Activated CD4-positive, alpha-beta T cell treated with anti-CD3 and anti-CD28 coated beads, Interleukin-2, Interleukin-4, amounts not matched to agents 100 ng/mL and 50 ng/mL, durations not matched to agents 16 hours and 8 hours (primary cell): ENCODE measurements at places on chromosomes 1 and 21.
A peak's percentile ranks its signal among the peaks of the same experiment; 100 is the strongest.

DNA sequence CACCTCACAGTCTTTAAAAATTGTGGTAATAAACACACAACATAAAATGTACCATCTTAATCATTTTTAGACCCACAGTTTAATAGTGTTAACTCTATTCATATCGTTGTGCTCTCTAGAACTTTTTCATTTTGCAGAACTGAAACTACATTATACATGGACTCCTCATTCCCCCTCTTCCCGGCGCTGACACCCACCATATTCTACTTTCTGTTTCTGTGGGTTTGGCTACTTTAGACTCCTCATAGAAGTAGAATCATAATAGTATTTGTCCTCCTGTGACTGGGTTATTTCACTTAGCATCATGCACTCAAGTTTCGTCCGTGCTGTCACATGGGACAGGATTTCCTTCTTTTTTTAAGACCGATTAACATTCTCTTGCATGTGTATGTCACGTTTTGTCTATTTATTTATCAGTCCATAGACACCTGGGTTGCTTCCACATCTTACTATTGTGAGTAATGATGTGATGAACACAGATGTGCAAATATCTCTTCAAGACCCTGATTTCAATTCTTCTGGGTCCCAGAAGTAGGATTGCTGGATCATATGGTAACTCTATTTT, 62.9 kb upstream of the TMPRSS2 start:
- no peak for DNase-seq

DNA sequence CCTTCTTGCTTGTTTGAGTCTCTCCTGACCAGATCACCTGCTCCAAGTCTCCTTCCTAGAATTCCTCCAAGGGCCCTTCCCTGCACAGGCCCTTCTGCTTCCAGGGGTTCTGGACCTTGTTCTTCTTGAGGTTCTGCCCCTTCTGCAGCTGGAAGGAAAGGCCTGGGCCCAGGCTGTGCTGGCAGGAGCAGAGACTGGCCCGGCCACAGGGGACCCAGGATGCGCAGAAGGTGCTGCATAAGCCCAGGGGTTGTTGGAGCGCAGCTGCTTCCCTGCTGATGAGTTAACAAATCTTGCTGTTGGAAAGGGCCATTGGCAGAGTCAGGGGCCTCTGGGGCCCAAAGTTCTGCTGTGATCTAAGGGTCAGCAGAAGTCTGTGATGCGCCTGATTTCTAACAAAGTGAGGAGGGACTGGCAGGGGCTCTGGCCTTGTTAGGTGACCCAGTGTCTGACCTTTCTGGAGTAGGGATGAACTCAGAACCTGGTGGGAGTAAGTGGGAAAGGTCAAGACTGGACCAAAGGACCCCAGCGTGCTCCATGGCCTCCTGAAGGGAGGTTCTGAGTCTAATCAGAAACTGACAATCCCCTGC, 509.8 kb downstream of the PTPRU start:
- no peak for DNase-seq

DNA sequence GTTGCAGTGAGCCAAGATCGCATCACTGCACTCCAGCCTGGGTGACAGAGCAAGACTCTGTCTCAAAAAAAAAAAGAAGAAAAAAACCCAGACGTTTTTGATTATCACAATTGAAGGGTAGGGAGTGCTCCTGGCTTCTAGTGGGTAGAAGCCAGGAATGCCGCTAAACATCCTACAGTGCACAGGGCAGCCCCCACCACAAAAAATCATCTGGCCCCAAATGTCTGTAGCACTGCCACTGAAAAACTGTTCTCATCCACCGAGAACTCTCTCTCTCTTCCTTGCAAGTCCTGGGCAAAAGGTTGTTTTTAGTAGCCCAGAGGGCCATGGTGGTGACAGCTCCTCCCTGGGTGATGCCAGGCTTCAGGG, 35.6 kb upstream of the GPR157 start:
- no peak for DNase-seq

GRCh38 chr1:193537266-193538002, 351.0 kb upstream of the B3GALT2 start:
- peak; percentile 85 for DNase-seq

DNA sequence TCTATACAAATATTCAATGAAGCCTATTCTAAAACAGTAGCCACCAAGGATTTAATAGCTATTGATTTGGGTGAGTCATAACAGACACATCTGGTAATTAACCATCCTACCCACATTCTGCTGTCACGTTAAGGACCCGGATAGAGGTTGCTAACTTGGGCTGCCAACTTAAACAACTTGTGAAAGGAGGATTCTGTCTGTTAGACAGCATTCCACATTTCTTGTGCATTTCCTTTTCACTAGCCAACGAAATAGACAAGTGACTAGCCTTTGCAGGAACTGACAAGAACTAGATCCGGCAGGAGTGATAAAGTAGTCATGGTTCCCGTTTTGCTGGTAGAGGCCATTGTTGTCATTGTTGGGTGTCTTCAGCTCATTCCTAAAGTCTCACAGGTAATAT, 9.5 kb downstream of the DSCAM start:
- DNase-seq = no peak

GRCh38 chr1:80498673-80499072, 1302.1 kb upstream of the ADGRL2 start:
- DNase-seq = no peak

- DNase-seq = no peak
These were observed 51.4 kb downstream of the MARK1 start for GRCh38 chr1:220579317-220579716.

DNA sequence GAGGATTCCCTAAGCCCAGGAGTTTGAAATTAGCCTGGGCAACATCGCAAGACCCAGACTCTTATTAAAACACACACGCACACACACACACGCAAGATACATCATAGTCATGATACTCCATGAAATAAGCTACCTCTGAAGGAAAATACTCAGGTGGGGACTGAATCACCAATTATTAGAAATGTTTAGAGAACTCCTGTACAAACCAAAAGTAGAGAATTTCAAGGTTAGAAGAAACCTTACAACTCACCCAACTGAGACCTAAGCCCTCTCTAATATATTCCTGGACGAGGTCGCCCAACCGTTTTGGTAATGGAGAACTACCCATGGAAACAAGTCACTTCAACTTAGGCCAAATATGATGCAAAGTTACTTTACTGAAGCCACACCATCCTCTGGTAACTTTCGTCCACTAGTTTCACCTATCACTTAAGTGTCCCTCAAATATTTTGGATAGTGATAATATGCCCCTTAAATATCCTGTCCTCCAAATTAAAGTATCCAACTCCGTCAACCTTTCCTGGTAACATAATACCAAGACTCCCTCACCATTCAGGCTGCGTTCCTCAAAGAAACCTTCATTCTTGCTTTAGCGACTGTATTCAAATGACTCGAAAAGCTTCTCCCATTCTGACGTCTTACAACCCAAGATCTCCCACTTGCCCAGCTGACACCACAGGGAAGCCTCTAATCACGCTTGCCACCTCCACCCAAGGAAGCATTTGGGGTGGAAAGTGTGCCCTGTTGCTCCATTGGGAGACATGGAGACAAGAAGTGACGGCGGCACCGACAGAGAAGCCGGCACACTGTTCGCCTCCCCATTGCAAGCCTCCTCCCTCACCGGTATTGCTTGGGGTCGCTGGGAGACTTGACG, 856 bp downstream of the NRDC start:
- DNase-seq = peak; percentile 19

DNA sequence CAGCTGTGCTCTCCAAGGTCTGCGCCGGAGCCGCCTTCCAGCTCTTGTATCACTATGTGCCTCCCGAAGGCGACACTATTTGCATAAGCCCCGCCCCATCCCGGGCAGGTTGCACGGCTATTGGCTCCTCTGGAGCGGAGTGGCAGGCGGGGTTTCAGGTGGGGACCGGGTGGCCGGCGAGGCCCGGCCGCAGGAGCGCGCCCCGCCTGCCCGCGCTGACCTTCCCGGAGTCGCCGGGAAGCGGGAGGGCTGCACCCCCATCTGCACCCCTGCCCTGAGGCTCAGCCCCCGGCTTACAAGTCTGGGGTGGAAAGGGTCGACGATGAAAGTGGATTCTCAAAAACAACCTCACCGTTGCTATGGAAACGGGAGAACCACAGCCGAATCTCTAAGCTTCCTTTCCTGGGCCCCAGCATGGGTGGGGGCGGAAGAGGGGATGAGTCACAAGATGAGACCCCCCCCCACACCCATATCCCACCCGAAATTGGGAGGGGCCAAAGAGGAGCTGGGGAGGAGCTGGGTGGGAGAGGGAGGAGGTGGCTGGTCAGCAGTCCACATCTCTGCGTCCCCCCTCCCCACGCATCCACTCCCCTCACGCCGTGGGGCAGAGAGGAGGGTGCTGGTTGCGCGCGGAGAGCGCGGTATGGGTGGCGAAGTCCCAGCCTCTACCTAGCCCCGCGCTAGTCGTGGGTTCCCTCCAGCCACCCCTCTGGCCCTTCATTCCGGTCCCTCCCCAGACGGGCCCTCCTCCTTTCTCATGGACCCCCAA, at the start of gene HPCAL4:
TSS of gene HPCAL4 (minus strand) at position 51 of the 769 bp plus-strand sequence. CDS start 6,830 bp downstream, outside the sequence.
- peak; percentile 84 for DNase-seq

- peak; percentile 31 for DNase-seq
These were observed 3.1 kb upstream of the BLACAT1 start for GRCh38 chr1:205458777-205459566.

DNA sequence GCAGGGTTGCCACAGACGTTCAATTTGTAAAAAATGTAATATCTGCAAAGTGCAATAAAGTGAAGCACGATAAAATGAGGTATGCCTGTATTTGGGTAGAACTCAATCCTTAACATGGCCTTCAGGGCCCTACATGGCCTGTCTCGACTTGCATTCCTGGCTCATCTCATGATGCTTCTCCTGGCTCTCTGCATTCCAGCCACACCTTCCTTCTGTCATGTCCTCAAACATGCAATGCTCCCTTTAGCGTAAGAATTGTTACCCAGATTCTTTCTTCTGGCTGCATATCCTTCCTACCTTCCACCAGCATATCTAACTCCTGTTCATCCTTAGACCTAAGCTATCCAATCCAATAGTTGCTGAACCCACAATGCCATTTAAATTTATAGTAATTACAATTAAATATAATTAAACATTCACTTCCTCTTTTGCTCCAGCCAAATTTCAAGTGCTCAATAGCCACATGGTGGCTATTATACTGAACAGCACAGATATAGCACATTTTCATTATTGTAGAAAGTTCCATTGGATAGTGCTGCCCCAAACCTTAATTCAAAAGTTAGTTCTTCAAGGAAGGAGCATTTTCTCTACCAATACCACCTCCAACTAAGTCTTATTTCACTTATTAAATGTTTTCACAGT, 32.6 kb downstream of the FGGY start:
- no peak for DNase-seq

- DNase-seq = peak; percentile 27
These were observed 67.7 kb upstream of the RCC1 start for GRCh38 chr1:28437924-28438699.

GRCh38 chr1:243957141-243957540, 93.9 kb upstream of the ZBTB18 start:
- no peak for DNase-seq

DNA sequence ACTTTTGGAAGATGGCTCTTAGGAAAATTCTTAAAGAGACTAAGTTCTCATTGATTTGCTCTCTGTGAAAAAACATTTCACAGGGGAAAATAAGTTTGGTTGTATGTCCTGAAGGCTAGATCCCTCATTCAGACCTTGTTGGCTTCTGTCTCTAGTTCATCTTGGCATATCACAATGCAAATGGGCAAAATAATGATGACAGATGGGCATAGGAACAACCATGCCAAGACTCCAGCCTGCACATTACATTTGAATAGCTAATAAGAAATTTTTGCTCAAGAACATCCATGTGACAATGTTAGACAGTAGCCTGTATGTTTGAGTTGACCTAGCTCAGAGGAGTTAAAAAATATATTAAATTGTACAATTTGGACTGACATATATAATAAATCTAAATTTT, 292.9 kb downstream of the PLA2G4A start:
- no peak for DNase-seq

DNA sequence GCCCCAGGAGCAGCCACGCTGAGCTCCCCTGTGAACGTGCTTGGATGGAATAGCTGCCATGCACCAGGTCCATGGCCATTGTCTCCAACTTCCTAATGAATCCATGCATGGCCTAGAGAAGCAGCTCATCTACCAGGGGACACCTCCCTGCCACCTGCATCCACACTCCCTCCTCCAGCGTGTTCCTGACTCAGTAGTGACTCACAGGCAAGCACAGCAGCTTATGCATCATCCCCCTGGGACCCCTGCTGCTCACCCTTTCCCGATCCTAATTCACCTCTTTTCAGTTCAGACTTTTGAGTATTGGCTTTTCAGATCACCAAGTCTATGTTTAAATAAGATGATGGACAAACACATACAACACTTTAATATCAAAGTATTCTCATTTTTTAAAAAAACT, 39.9 kb upstream of the TADA1 start:
- no peak for DNase-seq

DNA sequence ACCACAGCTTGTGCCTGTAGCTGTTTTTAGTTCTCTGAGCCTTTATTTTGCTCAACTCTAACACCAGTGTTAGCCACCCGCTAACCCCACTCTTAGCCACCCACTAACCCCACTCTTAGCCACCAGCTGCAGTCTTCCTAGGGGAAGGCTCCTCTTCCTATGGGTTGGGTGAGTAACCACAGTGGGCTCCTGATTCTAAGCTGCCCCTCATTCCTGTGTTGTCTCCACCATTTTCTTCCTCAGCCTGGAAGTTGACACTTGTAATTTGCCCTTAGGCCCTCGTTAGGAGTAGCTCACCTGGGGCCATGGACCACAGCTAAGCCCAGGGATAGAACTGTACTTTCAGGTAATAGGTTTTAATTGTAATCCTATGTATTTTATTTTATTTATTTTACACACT, 782.9 kb upstream of the TPTE start:
- no peak for DNase-seq

DNA sequence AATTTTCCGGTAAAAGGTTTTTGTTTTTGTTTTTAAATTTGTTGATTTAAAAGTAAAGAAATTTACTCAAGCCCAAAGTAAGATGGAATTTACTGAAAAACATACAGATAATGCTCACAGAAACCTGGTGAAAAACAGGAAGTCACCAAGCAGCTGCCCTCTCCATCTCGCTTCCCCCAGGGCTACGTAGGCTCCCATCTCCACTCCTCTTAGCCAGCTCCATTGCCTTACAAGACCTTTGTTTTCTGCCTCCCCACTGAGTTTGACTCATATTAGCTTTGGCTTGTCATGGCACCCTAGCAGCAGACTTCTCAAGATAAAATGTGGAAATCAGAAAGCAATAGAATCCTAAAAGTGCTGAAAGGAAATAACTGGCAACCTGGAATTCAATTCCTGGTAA, 57.9 kb downstream of the PHTF1 start:
- no peak for DNase-seq

DNA sequence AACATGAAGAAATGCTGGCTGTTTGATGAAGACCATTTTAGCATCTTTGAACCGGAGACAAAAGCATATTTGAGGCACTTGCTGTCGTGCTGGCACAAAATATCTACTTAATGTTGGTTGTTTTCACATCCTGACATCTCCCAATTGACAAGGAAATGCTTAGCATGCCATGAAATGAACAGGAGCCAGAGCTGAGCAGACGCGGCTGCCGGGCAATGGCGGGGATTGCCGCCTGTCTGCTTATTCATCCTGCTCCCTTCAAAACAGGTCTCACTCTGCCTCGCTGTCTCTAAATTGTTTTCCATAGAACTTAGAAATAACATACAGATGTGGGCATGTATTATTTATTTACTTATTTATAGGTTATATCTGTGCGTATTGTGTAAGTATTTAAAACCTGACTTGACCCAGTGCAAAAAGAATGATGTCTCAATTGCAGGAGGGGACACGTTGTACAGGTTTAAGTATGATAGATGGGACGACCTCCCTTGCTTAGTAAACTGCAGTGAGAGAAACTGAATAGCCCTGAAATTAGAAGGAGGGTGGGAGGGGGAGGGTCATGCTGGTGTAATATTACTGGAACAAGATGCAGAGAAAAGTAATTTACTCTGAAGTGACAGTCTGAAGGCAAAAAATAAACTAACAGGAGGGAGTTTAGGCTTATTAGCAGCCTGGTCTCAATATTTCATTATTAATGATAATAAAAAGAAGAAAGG, 590.4 kb upstream of the PLXNA2 start:
- DNase-seq = no peak
